ENCODE measurements at places on chromosomes 5 and 9.

- DNase-seq = no peak
Observed at GRCh38 chr5:125559296-125559695, 812.9 kb upstream of the ZNF608 start.

GRCh38 chr5:98308231-98308630, 465.2 kb upstream of the RGMB start:
- DNase-seq = no peak

- DNase-seq = no peak
Observed at GRCh38 chr5:170216257-170216864, 16.4 kb upstream of the C5orf58 start.

DNA sequence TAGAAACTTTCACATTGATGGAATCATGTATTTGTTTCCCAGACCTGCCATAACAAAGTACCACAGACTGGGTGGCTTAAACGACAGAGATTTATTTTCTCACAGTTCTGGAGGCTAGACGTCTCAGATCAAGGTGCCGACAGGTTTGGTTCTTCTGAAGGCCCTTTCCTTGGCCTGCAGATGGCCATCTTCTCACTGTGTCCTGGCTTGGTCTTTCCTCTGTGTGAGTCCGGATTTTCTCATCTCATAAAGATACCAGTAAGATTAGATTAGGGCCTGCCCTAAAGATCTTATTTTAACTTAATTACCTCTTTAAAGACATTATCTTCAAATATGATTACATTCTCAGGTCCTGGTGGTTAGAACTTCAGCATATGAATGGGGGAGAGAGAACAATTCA, 5.8 kb downstream of the USP20 start:
- DNase-seq = no peak

Data from cardiac septum (tissue), 1 donor.